ENCODE measurements at places on chromosomes 3 and 15.

GRCh38 chr15:56950979-56951378, 32.5 kb downstream of the TCF12 start:
- DNase-seq = no peak

DNA sequence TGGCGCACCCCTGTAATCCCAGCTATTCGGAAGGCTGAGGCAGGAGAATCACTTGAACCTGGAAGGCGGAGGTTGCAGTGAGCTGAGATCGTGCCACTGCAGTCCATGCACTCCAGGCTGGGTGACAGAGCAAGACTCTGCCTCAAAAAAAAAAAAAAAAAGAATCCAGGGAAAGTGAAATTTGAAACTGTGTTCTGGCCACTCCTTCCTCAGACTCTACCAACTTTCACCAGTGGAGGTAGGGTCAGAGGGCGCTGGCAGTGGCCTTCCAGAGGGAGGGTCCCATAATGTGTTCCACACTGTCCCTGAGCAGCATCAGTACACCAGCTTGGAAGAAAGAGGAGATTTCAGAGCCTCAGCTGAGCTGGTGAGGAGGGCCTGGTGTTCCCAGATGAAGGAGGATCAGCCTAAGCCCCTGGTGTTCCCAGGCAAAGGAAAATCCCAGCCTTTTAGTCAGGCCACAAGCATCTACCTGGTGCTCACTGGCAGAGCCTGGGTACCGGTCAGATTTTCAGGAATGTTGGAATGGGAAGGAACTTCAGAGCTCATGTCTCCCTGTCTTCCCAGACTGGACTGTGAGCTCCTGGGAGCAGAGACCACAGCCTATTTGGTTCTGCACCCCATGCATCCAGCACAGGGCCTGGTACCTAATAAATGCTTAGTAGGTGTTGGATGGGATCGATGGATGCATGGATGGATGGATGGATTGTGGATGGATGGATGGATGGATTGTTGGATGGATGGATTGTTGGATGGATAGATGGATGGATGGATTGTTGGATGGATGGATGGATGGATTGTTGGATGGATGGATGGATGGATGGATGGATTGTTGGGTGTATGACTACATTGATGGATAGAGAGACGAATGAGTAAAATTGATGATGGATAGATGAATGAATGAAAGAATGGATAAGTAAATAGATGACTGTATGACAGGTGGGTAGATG, 117.9 kb downstream of the CORO2B start:
- no peak for DNase-seq

DNA sequence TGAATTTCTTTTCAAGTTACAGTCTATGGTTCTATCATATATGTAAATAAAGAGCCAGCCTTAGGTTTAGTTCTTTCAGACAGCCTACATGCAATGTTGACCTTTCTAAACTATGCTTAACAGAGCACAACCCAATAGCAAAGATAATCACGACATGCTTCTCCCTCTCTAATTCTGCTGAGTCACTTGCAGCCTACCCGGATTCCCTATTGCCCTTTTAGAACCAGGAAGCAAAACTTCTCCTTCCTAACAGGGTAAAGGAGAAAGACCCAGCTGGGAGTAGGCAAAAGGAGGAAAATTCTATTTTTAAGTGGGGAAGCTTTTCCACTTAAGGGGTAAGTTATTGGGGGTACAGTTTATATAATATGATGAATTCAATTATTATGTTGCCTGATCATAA, 79.3 kb downstream of the SLC7A14 start:
- DNase-seq = no peak

DNA sequence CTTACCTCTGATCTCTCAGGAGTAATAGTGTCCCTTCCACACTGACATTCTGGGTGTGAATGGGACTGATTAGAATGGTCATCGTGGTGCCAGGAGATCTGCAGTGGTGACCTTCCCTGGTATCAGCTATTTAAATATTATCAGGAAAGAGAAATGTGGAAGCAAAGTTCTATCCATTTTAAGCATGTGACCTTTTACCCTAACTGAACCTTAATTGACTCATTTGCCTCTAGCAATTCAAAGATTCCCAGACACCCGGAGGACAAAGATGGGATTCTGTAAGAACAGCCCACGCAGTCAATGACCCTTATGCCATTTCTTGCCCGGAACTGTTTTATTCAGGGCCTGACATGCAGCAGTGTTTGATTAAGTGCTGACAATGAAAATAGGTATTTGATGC, 10.3 kb downstream of the LIPC start:
- DNase-seq = no peak

DNA sequence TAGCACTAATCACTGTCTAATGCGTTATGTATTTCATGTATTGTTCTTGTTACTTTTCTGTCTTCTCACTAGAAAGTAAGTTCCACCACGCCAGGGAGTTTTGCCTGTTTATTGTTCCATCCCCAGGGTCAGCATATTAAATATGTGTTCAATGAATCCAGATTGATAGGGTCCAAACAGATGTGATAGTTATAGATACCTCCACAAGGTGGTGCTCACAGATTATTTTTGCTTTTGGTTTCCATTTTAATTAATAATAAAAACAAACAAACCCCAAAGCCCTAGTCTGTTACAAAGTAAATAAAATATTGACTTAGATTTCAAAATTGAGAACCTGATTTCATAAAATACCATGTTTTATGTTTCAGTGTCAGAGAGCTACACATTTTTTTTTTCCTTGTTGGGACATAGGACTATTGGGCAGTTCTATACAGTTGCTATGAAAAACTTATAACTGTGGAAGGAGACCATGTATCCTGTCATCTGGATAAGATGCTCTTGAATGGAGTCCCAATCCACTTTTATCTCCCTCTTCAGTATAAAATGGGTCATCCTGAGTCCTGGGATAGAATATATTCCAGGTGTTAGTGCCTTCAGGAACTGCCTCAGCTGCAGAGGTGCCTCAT, 12.4 kb downstream of the OTOL1 start:
- DNase-seq = no peak

DNA sequence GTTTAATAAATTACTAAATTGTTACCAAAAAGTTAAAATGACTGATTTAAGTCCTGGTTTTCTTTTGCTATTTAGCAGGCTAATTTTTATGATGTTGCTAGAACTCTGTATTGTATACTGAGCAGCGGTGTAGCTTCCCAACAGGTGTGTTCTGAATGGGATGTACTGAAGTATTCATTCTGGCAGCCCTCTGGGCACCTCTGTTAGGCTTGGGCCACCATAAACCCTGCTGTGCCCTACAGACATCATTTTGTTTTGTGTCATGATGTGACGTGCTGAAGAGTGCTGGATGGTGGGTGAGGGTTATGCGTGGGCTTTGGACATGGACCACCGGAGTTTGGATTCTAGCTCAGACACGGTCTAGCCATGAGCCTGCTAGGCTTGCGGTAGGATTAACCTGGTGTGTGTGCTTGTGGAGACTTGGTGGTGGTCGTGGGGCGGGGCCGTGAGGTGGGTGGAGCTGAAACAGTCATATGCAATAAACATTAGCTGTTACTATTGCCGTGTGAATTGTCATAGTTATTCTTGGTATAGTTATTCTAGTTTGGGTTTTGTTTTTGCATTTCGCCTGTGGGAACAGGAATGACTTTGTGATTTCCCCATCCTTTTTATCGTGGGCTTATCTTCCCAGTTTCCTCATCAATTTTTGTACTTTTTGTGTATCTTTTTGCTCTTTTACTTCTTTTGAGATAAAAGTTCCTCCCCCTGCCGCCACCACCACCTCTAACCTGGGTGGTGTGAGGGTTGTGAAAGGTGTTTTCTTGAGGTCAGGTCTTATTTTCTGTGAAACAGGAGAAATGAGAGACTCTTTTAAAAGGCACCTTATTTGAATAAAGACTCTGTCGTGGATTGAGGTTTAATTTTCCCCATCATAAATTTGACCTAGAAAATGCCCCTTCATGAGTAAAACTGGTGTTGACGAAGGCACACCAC, 93.7 kb downstream of the MCTP2 start:
- no peak for DNase-seq

- DNase-seq = no peak
Measured at GRCh38 chr3:172390792-172391191, 57.5 kb downstream of the GHSR start.

- no peak for DNase-seq
Measured at GRCh38 chr15:93476491-93477177, 387.6 kb upstream of the RGMA start.

- no peak for DNase-seq
Measured at GRCh38 chr15:70327856-70328678, 230.3 kb upstream of the TLE3 start.

GRCh38 chr3:42498791-42499477, 3.5 kb upstream of the VIPR1 start:
- DNase-seq = no peak

- DNase-seq = peak; percentile 40
Measured at GRCh38 chr15:92082006-92082843, 228.7 kb downstream of the SLCO3A1 start.

DNA sequence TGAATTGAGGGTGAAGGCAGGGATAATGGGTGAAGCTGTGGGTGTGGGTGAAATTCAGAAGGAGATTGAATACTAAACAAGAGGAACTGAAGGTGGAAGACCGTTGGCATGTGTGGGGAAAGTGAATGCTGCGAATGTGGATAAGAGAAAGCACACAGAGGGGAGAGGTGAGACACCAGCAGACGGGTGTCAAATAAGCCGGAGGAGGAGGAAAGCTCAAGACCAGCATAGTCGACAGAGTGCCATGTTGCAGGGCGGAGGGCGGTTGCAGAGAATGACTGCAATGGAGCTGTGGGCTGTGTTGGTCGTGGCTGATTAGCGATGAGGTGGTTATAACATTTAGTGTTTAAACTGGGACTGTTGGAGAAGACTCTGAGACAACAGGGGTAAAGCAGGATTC, 16.4 kb upstream of the HCN4 start:
- DNase-seq = no peak

GRCh38 chr3:183215591-183216202, 37.4 kb upstream of the B3GNT5 start:
- no peak for DNase-seq
